ENCODE measurements at places on chromosomes 5 and 9. TPM values are rescaled to one million over a fixed set of nuclear protein-coding genes. Genes with fewer than 3 reads are reported as not detected.

DNA sequence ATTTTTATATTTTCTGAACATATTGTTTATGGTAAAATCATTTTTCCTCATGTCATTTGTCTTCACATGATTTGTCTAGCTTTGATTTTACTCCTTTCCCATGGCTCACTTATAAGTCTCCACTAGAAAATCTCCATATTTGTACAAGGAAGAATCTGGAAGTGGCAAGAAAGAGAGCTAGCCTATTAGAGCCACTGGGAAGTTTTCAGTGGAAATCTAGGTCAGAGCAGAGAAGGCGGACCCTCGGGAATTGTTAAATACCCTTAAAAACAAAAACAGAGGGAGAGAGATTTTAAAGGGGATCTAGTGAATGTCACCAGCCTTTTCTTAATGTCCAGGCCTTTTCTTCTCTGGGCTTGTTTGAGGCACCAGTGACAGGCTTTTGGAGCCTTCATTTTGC, 56.6 kb downstream of the GRAMD2B start:
- H3K27ac ChIP-seq: no peak overlapping the region
- H3K4me1 ChIP-seq: no peaks in the 10 kb centered on the region
- DNase-seq: no peak
- H3K27me3 ChIP-seq: no peaks in the 10 kb centered on the region

DNA sequence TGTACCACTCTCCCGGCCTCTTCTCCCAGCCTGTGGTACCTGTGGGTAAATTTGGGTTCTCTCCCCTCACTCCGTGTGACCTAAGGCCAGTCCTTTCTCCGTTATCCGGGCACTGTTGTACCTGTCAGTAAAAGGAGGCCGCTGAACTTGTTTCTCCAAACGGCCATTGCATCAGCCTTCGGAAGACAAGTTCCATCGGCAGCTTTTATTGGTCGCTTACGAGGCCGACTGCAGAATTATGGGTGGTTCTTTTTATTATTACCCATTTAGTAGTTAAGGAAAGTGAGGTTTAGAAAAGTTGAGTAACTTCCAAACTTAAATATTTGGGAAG, 558 bp downstream of the GRPEL2 start:
- H3K4me3 ChIP-seq: peak overlapping the region; percentile 83
- peak overlapping the region; percentile 88 for H3K27ac ChIP-seq
- no peak for DNase-seq

DNA sequence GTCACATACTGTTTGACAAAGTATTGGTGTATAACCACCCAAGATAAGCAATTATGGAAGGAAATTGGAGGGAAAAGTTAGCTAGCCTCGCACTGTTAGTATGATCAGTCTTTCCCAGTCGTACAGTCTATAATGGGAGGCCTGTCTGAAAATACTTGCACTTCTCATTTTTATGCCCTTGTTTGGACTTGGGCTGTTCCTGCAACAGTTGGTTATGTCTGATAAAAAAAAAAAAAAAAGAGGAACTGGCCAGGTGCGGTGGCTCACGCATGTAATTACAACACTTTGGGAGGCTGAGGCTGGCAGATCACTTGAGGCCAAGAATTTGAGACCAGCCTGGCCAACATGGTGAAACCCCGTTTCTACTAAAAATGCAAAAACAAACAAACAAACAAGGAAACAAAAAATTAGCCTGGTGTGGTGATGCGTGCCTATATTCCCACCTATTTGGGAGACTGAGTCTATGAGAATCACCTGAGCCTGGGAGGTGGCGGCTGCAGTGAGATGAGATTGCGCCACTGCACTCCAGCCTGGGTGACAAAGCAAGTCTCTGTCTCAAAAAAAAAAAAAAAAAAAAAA, 58.3 kb upstream of the ANKRD33B start:
- H3K4me1 ChIP-seq: no peaks in the 10 kb centered on the region
- peaks cover 5% of the 10 kb centered on the region for H3K27me3 ChIP-seq
- H3K4me3 ChIP-seq: no peak overlapping the region

GRCh38 chr5:139690803-139691629, 42.9 kb downstream of the CXXC5 start:
- H3K4me1 ChIP-seq: peaks cover 8% of the 10 kb centered on the region
- H3K27ac ChIP-seq: no peak overlapping the region
- H3K27me3 ChIP-seq: no peaks in the 10 kb centered on the region

- H3K27ac ChIP-seq: no peak overlapping the region
- DNase-seq: no peak
- H3K4me3 ChIP-seq: no peak overlapping the region
- peaks cover 10% of the 10 kb centered on the region for H3K36me3 ChIP-seq
- peaks cover 89% of the 10 kb centered on the region for H3K27me3 ChIP-seq
These were observed 3.3 kb upstream of the FOXB2 start for GRCh38 chr9:77016121-77016525.

Gene IRX2
- total RNA-seq: not detected

DNA sequence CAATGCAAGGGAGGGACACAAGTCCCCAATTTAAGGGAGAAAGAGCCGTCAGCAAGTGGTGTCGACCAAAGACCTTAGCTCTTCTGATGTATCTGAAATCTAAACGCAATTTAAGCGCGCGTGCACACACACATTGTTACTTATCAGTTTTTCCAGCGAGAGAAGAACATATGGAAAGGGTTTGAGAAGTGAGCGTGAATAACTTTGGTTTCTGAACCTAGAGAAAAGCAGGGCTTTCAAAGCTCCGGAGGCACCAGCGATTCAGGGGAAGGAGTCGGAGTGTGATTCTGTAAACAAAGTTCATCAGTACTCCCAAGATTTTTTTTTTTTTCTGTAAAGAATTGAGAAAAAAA, 191.8 kb downstream of the MEF2C start:
- H3K4me3 ChIP-seq: peak overlapping the region; percentile 53
- no peak for DNase-seq
- H3K27ac ChIP-seq: peak overlapping the region; percentile 80
- H3K36me3 ChIP-seq: peaks cover 2% of the 10 kb centered on the region
- H3K27me3 ChIP-seq: peaks cover 86% of the 10 kb centered on the region

DNA sequence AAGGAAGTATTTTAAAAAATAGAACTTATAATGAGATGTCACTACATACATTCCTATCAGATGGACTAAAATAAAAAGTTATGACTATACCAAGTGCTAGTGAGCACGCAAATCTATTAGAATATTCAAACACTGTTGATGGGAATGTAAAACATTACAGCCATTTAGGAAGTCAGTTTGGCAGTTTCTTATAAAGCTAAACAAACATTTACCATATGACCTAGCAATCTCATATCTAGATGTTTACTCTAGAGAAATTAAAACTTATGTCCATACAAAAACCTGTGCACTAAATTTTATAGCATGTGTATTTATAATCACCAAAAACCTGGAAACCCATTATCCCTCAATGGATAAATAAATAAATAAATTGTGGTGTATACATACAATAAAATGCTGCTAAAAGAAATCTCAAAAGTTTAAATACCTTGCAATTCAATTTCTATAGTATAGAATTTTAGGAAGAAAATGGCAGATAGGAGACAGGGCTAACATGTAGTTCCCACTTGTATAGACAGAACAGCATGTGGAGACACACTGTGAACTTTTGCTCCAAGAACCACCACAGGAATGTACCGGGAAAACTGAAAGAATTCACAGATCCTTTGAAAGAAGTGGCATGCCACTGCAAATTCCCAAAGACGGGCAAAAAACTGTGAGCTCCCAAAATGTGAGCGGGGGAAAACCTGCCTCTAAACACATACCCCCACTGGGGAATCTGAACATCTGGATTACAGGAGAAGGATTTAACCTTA, 174.6 kb upstream of the SPEF2 start:
- no peak overlapping the region for H3K4me3 ChIP-seq
- H3K27me3 ChIP-seq: peaks cover 17% of the 10 kb centered on the region
- no peak for DNase-seq
- H3K36me3 ChIP-seq: no peaks in the 10 kb centered on the region
- no peaks in the 10 kb centered on the region for H3K4me1 ChIP-seq

- no peaks in the 10 kb centered on the region for H3K27me3 ChIP-seq
- no peaks in the 10 kb centered on the region for H3K4me1 ChIP-seq
- no peak overlapping the region for H3K27ac ChIP-seq
- H3K4me3 ChIP-seq: no peak overlapping the region
These were observed 285.1 kb upstream of the ADAMTS16 start for GRCh38 chr5:4855036-4855435.

All from activated CD8-positive, alpha-beta T cell treated with anti-CD3 and anti-CD28 coated beads, Interleukin-2, amount 10 ng/mL, durations not matched to agents 7 days and 5 days (primary cell).